GM10248 (cell line): ENCODE measurements at places on chromosomes 2 and 18.
A peak's percentile ranks its signal among the peaks of the same experiment; 100 is the strongest.

DNA sequence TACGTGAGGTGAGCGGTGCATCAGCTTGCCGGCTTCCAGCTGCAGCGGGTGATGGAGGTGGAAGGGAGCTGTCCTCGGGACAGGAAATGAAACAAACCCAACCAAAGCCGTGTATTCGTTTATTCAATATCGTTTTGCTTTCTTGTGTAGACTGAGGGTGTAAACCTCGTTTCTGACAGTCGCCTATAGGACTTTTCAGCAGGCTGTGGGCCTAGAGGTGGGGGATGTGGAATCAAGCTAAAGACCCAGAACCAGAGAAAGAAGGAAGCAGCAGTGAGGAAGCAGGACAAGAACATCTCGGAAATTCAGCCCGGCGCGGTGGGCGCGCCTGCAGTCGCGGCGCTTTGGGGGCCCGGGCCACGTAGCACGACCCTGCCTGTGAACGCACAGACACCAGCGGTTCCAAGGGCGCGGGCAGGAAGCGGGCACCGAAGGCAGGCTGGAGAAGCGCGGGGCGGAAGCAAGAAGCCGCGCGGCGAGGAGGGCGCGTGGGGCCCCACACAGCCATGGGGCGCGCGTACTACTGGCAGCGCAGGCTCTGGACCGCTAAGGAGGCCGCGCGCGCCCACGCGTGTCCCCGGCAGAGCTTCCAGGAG, 755 bp upstream of the ATP9B start:
- DNase-seq = peak; percentile 10

- no peak for DNase-seq
These were observed 208.7 kb downstream of the KCNE4 start for GRCh38 chr2:223260681-223261080.

- DNase-seq = no peak
These were observed 437.4 kb upstream of the POU3F3 start for GRCh38 chr2:104416339-104417000.

- DNase-seq = no peak
These were observed 3.7 kb upstream of the FAM136A start for GRCh38 chr2:70305531-70305930.

GRCh38 chr2:174074831-174075230, 109.7 kb upstream of the SP3 start:
- DNase-seq = no peak

DNA sequence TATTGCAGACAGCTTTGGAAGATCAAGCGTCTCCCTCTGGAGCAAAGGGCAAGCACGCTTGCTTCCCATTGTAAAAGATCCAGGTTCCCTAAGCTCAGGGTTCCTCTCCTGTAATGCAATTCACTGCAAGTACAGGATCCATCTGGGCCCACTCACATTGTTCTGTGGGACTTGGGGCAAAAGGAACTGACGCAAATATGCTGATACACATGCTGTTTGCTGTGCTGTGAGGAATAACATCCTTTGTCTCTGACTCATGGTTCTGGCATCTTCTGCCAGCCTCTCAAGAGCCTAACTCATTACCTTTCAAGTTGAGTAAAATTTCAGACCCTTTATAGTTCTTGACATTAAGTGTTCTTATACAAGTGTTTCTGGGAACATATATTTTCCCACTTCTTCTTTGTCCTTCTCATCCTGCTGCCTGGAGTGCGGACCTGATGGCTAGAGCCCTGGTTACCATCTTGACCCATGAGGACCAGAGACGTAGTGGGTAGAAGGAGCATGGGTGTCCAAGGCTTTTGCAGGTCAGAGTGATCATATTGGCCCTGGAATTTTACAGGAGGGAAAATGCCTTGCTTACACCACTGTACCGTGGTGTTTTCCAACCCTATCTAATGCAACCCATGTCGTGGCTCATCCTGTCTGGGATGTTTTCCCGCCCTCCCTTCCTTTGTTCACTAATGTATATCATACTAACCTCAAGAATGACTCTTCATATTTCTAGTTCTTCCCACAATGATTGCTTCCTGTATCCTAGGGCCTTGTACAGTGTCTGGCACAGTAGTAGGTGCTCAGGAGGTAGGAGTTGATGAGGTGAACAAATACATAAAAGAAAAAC, 145.7 kb upstream of the GLI2 start:
- no peak for DNase-seq

DNA sequence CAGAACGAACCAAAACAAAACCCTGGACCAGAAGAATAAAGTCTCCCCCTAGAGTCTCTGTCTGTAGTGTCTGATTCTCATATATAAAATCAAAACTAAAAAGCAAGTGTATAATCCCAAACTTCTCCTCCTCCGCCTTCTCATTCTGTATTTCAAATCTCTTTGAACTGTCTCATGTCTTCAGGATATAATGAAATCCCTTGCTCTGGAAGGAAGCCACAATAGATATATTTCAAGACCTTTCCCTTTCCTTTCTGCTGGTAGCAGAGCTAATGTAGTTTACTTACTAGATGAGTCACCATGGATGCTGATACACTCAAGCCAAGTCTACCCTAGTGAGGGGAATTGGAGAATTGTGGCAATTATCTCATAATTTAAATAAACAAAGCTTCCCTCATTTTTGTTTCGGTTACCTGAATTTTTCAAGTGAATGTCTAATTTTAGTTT, 33.5 kb upstream of the CCDC93 start:
- DNase-seq = no peak

DNA sequence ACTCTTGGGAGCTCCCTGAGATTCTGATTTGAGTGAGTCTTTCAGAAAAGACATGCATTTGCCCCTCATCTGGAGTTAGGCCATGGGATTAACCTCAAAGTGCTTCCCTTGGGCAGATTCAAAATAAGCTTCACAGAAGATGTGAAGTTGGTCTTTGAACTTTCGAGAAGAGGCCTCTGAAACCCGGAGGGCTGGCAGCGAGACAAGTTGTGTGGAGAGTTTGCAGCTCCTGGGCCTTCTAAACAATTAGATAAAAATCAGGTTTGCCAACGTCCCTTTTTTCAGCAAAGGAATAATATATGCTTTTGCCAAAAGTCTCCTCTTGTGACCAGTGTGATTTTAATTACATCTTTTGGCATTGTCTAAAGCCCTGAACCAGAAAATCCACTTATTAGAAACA, 489.7 kb downstream of the SOX11 start:
- DNase-seq = no peak

DNA sequence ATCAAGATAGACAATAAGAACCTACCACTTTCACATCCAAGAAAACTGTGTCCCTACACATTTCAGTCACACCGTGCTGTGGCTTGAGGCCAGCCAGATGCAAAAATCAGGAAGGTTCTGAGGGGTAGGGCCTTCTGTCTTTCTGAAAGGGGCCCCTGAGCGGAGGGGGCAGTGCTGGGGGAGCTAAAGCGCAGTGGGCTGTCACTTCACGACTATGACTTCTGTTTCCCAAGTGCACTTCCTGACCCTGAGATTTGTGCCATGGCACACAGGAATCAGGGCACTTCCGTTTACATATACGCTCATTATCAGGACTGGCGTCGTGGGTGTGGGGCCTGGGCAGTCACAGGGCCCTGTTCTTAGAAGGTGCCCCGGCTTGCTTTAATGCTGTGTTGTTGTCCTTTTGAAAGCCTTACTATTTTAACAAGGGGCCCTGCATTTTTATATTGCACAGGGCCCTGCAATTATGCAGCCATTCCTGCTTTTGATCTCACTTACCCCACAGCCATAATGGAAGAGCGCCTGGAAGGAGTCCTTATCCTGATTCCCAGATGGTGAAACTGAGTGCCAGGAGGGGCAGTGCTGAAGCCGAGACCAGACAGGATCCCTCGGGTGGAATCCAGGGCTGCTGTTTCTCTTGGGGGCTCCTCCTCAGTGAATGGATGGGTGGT, 620 bp downstream of the NGEF start:
- no peak for DNase-seq

- DNase-seq = no peak
These were observed 342.9 kb downstream of the PARD3B start for GRCh38 chr2:204888222-204888621.

DNA sequence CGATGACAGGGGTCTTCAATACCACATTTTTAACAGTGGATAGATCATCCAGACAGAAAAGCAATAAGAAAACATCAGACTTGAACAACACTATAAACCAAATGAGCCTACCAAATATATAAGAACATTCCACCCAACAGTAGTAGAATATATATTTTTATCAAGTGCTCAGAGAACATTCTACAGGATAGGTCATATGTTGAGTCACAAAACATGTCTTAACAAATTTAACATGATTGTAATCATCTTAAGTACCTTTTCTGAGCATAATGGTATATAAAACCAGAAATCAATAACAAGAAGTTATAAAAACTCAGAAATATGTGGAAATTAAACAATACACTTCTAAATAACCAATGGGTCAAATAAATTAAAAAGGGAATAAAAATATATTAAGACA, 194.0 kb upstream of the CYP26B1 start:
- DNase-seq = no peak

- DNase-seq = no peak
These were observed 122.8 kb downstream of the TMEM200C start for GRCh38 chr18:5772306-5773105.

DNA sequence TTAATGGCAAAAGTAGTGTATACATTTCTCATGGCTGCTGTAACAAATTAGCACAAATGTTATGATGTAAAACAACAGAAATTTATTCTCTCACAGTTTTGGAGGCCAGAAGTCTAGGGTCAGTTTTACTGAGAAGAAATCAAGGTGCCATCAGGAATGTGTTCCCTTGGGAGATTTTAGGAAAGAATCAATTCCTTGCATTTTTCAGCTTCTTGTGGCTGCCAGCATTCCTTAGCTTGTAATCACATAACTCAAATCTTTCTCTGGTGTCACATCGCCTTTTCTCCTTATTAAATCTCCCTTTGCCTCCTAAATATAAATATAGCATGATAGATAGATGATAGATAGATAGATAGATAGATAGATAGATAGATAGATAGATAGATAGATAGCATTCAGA, 307.0 kb upstream of the REG3G start:
- no peak for DNase-seq

DNA sequence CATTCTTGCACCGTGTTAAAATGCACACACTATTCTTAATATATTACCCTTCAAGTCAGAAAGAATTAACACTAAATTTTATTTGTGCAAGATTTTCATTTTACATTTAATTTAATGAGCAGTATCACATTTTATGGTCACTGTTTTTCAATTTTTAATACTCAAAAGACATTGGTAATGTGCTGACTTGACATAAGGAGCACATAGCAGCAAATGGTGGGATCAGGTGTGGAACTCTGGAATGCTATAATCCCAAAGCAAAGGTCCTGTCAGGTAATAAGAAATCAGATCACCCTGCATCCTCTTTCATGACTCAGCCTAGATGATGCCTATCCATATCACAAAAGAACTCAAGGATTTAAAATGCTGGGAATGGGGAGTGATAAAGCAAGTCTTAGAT, 55.6 kb upstream of the SPAG16 start:
- DNase-seq = no peak

DNA sequence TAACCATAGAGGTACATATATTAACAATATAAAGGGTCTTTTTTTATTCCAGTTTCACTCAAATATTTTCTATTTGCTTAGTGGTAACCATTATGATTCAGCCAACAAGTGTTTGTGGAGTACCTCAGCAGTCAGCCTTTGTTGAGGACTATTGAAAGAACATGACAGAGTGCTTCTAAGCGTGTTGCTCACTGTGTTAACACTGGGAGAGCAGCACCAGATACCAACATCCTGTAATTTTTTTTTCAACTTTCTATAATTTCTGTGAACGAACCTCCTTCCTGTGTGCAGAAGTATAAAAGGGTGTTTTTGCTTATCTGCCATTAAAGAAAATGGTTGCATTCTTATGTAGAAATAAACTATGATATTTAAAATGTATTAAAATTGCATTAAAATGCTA, 239.0 kb downstream of the PHLPP1 start:
- DNase-seq = no peak

DNA sequence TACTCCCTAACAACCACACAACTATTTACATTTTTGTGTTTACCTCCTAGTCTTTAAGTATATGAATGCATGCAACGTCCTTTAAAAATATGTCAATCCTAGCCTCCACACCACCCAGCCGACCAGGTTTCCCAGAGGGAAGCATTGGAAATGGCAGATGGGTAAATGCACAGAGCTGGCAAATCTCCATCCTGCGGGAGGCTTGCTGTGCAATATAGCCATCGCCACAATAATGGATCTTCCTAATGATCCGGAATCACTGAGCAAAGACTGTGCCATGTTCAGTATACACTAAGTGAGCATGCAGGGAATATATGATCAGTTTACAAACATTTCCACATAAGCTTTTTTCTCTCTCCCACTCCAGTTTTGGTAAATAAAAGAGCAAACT, 131.8 kb downstream of the NEDD4L start:
- DNase-seq = no peak

- no peak for DNase-seq
These were observed 612.8 kb downstream of the RNF144A start for GRCh38 chr2:7530001-7530400.

DNA sequence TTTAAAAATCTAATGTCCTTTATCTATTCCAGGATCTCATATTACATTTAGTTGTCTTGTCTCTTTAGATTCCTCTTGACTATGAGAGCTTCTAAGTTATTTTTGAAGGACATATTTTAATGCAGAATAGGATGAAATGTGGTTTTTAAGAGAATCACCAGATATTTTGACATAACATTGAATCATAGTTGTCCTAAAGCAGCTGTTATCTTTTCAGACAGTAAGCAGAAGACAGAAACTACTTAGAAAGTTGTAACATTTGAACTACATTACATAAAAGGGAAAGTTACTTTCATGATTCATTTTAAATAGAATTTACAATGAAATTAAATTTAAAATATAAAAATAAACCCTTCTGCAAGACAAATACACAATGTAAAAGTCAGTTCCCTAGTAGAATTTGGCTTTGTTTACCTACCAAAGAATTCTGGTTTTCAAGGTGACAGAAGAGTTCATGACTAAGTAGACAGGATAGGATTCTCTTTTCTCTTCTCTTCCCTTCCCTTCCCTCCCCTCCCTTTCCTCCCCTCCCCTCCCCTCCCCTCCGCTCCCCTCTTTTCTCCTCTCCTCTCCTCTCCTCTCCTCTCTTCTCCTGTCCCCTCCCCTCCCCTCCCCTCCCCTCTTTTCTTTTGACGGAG, 186.0 kb downstream of the DIS3L2 start:
- no peak for DNase-seq

DNA sequence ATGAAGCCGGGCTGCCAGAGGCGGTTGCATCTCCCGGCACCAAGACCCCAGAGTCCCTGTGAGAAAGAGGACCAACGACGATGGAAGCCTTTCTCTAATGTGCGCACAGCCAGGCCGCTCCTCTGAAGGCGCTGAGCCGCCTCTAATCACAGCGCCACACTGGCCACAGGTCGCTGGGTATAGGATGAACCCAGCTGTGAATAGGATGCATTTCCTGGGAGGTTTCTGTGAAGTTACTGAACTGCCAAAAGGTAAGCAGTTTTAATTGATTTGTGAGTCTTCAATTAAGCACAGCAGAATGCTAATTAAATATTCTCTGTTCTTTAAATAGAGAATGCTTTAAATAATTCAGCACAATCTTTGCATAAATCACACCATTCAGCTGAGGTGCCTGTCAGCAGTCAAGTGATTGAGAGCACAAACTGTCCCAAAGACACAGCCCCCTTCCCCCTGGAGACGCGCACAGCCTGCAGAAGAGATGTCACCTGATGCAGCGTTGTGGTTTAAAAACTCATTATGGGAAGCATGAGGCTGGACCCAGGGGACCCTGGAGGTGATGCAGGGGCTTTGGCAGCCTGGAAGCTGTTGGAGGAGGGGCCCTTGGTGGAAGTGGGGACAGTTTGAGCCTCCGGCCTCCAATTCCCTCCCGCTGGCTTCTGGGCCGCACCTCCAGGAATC, 98.1 kb downstream of the RTP5 start:
- DNase-seq = no peak
